ENCODE measurements at places on chromosomes 11 and 22. TPM values are rescaled to one million over a fixed set of nuclear protein-coding genes. Genes with fewer than 3 reads are reported as not detected.

Gene DRD4
- total RNA-seq = 0.31 TPM

DNA sequence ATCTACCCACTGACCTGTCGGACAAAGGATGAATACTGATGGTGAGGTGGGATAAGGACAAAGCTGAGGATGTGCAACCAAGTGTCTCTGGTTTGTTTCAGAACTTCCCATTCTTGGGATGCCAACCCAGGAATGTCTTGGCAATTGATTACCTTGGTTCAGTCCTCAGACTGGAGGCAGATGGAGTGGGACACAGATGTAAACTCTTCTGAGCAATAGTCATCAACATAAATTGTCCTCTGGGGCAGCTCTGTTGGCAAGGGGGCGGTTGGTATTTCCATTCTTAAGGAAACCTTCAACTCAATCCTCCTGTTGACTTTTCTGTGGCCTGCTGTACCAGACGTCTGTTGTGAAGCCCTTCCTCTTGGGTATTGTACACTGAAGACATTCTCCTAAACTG lies 6.8 kb downstream of the ABTB2 start:
- peaks cover 11% of the 10 kb centered on the region for H3K27me3 ChIP-seq
- H3K27ac ChIP-seq = no peak overlapping the region
- H3K36me3 ChIP-seq = no peaks in the 10 kb centered on the region
- H3K4me1 ChIP-seq = no peaks in the 10 kb centered on the region

DNA sequence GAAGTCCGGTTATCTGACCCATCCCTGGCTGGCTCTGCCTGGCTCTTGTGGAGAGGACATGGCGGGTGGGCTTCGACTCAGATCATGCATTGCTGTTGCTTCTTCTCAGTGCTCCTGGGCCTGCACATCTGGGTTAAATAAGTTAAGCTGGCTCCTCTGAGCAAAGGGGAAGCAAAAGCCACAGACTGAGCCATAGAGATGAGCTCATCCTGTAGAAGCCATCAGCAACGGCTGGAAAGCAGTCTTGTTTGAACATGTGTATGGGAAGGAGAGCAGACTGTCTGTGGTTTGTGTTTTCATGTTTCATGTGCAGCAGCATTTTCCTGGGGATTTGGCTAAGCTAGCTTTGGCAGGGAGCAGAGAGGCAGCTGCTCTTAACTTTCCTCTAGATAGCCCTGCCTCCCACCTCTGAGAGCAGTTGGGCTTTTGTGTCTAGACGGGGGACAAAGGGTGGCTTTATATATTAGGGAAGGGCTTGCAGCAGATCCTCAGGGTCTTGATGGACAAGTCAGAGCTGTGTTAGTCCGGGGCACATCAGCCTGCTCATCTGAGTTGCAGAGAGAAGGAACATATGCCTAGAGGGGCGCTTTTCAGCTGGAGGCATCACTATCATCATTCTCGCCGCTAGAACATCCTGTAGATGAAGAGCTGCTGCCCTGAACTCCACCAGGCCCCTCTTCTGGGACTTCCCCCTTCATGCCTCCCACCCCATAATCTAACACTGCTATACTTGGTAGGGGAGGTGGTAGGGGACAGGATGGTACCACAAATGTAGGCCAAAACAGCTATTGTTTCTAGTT lies 14.9 kb downstream of the DCPS start:
- no peaks in the 10 kb centered on the region for H3K27me3 ChIP-seq
- H3K36me3 ChIP-seq = no peaks in the 10 kb centered on the region
- H3K4me3 ChIP-seq = peak overlapping the region; percentile 41
- H3K27ac ChIP-seq = peak overlapping the region; percentile 46

GRCh38 chr11:23604966-23605365 lies 744.7 kb upstream of the CCDC179 start:
- H3K27ac ChIP-seq = no peak overlapping the region
- no peak overlapping the region for H3K4me3 ChIP-seq
- no peaks in the 10 kb centered on the region for H3K4me1 ChIP-seq
- no peak for DNase-seq
- no peaks in the 10 kb centered on the region for H3K36me3 ChIP-seq
- no peaks in the 10 kb centered on the region for H3K27me3 ChIP-seq

DNA sequence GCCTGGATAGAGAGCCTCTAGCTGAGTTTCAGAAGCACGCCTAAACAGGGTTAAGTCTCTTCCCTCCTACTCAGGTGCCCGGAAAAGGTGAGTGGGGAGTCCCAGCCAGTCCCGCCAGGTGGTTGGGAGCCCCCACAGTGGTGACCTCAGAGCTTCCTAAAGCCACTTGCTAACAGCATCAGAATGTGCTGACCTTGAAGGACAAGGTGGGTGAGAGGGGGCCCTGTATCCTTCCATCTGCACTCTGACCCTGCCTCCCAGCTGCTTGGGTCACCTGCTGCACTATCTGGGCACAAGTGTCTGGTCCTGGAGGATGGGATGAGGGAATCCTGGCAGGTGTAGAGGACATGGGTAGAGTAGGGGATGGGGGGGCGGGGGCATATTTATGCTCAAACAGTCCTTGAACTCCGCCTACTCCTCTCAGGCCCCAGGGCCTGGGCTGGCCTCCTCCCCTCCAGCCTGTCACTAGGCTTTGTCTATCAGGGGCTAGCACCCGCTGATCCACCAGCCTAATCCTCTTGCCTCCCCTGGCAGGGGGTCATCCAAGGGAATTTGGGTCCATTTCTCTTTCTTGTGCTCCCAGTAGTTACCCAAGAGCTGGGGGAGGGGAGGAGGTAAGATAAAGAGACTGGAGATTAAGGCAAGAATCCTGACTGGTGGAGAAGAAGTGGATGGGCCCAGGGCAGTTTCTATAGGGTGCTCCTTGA lies 3.4 kb downstream of the USP2 start:
- H3K27ac ChIP-seq = peak overlapping the region; percentile 63
- no peaks in the 10 kb centered on the region for H3K36me3 ChIP-seq
- H3K4me1 ChIP-seq = peaks cover 23% of the 10 kb centered on the region
- DNase-seq = no peak

All from CD8-positive, alpha-beta memory T cell (primary cell).